ENCODE measurements at places on chromosomes 1 and 21.

GRCh38 chr1:155929057-155929456 lies 5.2 kb downstream of the KHDC4 start:
- no peak for DNase-seq

GRCh38 chr1:69073176-69073575 lies 494.5 kb upstream of the LRRC7 start:
- no peak for DNase-seq

DNA sequence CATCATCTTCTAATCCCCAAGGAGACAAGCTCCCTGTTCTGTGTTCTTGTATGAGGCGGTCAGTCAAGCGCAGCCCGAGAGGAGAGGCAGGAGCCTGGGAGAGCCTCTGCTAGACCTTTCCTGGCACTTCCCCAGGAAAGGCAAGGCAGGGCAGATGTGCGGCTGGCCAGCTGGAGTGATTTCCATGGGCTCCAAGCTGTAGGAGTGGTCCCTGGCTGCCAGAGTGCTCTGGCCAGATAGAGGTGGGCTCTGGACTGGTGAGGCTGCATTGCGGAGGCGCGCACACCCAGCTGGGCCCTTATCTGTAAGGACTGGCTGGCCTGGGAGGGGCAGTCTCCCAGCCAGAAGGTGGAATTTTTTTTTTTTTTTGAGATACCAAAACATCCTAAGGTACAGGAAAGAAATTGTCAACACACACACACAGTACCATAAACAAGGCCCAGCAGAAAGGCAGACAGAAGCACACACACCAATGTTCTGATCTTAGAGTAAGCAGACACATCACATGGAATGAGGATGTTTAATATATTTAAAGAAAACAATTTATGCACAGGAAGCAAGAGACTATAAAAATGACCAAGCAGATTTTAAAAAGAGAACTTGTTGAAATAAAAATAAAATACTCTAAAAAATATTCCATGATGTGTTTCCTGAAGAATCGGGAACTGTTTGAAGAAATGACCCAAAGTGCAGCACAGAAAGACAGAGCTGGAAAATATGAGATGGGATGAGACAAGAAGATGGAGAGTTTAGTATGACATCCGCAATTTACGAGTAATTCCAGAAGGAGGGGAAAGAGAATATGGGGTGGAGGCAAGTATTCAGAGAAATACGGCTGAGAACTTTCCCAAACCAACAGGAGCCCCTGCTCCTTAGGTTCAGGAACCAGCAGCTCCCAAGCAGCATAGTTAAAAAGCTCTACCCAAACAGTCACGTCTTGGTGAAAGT lies 13.4 kb downstream of the IBA57 start:
- no peak for DNase-seq

DNA sequence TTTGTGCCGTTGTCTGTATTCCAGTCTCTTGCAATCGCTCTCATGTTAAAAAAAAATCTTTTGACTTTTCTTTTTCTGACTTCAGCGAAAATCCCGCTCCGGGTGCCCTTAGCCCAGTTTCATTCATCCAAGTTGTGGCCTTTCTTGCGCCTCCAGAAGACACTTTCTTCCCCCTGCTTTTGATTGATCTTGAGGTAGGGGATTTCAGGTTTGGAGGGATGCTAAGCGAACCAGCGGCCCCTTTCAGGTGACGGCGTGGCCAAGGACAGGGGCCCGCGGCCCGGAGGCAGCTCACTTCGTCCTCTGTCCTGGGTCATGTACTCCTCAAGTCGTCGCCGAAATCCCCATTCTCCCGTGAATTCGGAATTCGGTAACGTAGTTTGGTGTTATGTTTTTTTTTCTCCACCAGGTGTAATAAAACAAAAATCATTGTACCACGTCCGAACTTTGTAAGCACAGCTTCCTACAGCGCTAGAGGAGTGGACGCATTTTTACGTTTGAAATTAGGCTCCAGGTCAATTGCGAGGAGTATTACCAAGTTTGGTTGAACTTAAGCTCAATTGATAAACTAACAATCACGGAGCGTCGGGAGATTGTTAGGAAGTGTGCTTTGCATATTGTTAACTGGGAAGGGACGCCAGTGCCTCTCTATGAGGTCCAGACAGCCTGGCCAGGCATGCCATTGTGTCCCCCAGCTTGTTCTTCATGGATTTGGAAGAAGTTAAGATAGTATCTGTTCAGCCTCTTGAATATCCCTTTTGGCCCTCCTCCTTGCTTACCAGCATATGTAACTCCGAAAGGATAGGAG lies 1.1 kb downstream of the MRPS6 start:
- no peak for DNase-seq

GRCh38 chr1:210447456-210448057 lies 118.9 kb downstream of the HHAT start:
- DNase-seq, result no peak

DNA sequence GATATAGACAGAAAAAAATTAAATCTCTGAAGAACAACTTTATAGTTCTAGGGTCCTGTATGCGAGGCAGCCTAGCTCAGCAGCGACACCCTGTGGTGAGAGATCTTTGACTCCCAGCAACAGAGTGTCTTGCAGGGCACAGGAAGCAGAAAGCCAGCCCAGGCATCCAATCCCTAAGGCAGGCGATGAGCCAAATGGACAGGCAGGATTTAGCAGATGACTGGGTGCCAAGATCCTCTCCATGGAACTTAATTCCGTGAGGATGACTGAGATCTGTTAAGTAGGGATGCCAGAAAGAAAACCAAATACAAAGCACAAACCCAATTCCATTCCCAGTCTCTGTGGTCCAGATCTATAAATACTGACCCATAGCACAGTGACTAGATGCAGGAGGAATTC lies 38.8 kb downstream of the HLCS start:
- peak; percentile 38 for DNase-seq

- DNase-seq, result no peak
Observed at GRCh38 chr1:37360011-37360410, 114.4 kb upstream of the ZC3H12A start.

DNA sequence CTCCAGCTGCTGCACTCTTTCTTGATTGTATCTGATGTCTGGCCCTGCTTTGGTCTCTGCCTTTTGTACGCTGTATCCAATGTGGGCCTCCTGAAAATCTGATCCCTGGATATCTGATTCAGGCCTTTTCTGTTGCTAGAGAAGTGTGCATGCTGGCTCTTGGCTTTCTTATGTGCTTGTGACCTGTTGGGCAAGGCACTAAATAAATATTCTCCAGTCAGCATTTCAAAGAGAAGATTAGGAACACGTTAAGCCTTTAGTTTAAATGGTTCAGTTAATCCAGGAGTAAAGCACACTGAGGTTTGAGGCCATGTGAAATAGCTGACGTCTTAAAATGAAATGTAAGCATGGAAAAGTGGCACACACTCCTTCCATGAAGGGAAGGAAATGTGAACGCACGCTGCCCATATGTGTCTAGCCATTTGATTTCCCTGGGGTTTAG lies 9.3 kb upstream of the F3 start:
- no peak for DNase-seq

- peak; percentile 12 for DNase-seq
Observed at GRCh38 chr1:18217398-18218043, 109.9 kb downstream of the IGSF21 start.

DNA sequence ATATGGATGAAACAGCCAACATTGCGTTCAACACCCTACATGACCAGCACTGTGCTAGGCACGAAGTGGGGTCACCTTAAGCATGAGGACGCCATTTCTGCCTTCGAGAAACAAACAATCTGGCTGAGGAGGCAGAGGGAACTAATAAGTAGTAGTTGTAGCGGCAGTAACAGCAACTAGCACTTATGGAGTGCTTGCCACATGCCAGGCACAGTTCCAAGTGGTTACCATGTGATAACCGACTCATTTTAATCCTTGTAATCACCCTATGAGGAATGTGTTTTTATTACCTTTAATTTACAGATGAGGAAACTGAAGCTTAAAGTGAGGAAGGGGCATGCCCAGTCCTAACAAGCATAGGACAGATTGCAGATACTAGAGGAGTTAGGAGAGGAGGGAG lies 33.7 kb downstream of the KCND3 start:
- DNase-seq, result no peak

DNA sequence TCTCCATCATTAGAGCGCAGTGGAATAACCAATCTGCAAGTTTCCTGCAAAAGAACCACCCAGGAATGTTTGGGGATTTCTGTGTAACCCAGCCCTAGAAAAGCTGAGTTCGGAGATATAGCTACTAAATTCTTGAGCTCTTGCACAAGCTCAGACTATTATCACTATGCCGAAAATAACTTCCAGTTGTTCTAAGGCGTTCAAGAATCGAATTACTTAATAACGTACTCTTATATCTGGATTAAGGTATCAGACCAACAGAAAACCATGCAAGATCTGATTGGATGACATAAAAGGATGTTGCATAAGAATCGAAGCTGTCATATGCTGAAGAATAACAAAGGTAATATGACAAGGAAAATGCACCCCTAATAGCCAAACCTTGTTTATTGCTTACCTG lies 7.5 kb upstream of the LAMC2 start:
- no peak for DNase-seq

DNA sequence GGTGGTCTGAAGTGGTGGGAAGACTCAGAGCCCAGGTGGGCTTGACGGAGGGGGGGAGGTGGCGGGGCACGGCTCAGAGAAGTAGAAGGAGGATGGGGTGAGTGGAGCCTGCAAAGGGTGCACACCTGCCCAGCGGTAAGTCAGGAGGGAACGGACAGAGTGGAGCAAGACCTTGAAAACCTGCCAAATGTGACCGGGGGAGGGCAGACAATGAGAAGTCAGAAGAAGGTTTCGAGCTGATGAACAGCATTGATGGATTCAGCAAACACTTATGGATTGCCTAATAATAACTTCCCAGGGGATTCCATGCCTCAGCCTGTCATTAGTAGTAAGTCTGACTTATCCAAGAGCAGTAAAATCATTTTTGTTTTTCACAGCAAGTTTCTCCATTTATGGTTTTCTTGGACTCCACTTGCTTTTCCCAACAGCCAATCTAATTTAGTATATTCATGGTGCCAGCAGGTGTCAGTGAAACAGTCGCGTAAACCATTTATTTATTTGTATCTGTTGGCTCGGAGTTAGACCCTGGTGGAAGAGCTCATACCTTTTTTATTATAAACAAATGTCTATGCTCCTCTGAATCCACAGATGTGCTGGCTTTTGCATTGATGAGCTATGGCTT lies 279.1 kb downstream of the PCP4 start:
- no peak for DNase-seq

DNA sequence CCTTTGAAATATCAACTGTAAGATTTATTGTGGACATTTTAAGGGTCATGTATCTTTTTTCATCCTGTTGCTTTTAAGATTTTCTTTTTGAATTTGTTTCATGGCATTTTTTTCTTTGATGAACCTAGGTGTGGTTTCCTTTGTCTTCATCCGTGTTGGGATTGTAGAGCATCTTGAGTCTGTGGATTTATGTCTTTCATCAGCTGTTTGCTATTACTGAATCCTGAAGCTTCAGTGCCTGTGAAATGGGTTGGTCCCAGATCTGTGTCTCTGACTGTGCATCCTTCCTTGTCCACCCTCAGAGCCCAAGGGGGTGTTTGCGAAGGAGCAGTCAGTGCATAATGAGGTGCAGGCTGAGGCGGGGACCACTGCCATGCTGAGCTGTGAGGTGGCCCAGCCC lies 37.3 kb downstream of the OBSCN start:
- DNase-seq, result no peak

DNA sequence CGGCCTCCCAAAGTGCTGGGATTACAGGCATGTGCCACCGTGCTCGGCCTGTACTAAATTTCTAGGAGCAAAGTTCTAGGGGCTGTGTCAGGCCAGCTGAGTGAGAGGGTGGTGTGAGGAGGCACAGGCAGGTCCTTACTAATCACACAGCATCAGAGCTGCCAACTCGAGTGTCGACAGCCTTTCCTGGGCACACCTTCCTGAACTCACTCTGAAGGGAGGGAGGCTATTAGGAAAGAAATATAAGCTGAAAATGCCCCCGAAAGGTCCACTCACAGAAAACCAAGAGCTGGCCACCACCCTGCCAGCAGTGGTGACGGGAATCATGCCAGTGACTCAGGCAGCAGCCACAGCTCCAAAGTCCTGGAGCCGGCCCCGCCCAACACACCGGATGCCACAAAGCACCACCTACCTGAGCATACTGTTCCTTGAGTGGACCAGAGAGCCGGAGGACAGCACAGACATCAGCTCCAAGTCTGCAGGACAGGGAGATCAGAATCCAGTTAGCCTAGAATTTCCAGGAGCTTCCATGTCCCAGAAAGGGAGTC lies 4.5 kb downstream of the PMVK start:
- DNase-seq, result no peak
